Neuronal stem cell (in vitro differentiated cells): ENCODE measurements at places on chromosomes 1 and 21.

DNA sequence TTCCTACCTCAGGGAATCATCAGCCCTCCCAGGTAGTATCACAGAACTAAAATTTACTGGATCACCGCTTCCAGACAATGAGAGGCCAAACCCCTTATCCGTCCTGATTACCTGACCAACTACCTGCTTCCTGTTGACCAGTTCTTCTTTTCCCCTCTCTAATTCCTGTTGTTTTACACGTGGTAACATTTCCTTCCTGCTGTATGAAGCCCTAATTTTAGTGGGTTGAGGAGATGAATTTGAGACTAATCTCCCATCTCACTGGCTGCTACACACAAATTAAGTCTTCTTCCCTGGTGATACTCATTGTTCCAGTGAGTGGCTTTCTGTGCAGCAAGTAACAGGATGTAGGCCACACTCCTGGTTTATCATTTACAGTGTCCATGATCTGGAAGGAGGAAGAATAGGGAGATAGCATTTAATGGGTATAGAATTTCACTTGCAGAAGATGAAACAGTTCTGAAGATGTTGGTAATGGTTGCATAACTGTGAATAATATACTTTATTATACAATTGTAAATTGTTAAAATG, 2112.9 kb downstream of the NCAM2 start:
- DNase-seq, result no peak

- no peak for DNase-seq
These were observed 57.5 kb downstream of the HSD3B1 start for GRCh38 chr1:119564548-119564947.

- no peak for DNase-seq
These were observed 20.6 kb downstream of the MYOG start for GRCh38 chr1:203065191-203065590.

- no peak for DNase-seq
These were observed 51.4 kb downstream of the RHBG start for GRCh38 chr1:156420205-156421061.

- DNase-seq, result no peak
These were observed 780 bp upstream of the CROCC start for GRCh38 chr1:16920951-16921350.

GRCh38 chr1:94592571-94592920, 51.0 kb upstream of the F3 start:
- no peak for DNase-seq

GRCh38 chr1:33332357-33332789, 11.5 kb upstream of the A3GALT2 start:
- DNase-seq, result no peak

DNA sequence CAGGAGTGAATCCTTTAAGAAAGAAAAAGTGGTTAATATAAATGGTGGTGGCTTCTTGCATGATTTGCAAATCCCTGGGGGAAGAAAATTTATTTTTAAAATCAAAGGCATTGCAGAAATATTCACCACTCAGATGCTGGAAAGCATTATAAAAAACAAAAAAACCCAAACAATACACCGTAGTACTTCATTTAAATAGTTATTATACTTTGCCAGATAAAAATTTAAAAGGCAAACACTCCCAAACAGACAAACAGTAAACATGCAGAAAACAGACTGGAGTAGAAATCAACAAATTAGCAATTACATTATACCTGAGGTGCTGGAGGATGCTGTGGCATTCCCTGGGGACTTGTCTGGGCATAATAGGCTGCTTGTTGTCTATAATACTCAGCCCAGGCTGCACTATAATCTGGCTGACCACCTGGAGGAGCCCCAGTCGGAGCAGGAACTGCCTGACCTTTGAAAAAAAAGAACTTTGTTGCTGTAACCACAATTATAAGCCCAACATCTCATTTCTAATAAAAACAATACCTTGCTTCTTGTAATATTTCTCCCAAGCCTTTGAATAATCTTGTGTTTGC, 29.9 kb downstream of the FUBP1 start:
- DNase-seq, result peak; percentile 12

GRCh38 chr1:2482588-2482987, 6.5 kb downstream of the PLCH2 start:
- no peak for DNase-seq

- no peak for DNase-seq
These were observed 312 bp downstream of the KIAA2013 start for GRCh38 chr1:11925938-11926292.

DNA sequence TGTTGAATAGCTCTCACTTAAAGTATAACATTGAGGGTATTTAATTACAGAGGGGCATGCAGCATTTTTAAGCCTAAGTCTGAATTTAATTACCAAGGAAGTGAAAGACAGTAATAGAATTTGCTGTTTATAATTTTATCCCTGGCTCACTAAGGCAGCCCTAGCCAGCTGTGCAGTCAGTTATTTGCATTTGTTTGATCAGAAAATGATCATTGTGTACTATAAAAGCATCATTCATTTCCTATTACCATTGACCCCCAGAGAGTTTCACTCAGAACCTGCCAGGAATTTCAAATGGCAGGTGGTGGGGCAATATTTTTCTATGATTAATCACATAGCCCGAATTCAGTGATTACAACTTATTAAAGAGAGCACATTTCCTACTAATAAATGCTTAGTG, 277.1 kb upstream of the KAZN start:
- DNase-seq, result no peak
